ENCODE measurements at places on chromosomes 11 and 22.

GRCh38 chr11:72223615-72224563, 678 bp upstream of the INPPL1 start:
- peak; percentile 69 for DNase-seq

- DNase-seq = no peak
Observed at GRCh38 chr11:39786682-39787081, 1672.8 kb downstream of the LRRC4C start.

GRCh38 chr11:9625728-9626127, 38.1 kb upstream of the SWAP70 start:
- no peak for DNase-seq

GRCh38 chr11:47104261-47104950, 72.3 kb downstream of the ARFGAP2 start:
- DNase-seq = peak; percentile 73

- DNase-seq = no peak
Observed at GRCh38 chr11:127943763-127944162, 643.6 kb downstream of the ETS1 start.

DNA sequence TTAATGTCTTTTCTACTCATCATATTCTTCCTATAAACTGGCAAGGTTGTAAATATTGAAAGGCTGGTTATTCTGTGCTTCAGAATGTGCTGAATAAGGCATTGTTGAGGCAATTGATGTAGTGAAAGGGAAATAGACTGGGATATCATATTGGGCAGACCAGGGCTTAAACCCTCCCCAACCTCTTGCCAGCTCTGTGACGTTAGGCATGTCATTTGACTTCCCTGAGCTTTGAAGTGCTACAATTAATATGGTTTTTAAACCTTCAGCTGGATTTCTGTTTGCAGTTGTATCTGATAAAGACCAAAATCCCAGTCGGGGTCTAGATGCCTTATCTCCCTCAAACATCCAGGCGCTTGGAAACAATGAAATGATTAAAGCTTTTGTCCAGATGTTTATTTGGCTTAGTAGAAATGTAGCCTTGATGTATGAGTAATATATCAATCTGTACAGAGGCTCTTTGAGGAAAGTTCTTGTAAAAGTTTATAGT, 208.1 kb downstream of the DBX1 start:
- DNase-seq = no peak

Data from AG08395 (cell line).